ENCODE measurements at places on chromosomes 1 and 21. TPM values are rescaled to one million over a fixed set of nuclear protein-coding genes. Genes with fewer than 3 reads are reported as not detected.

Gene LENEP
- total RNA-seq: not detected

Gene CYP4Z1
- total RNA-seq: 0.27 TPM

Gene BRDT
- not detected for total RNA-seq

Gene TESK2
- 4.3 TPM for total RNA-seq

Gene BGLAP
- total RNA-seq: 4.3 TPM

Gene HIPK1
- 49.8 TPM for total RNA-seq

Gene PDC
- total RNA-seq: not detected

Gene PODN
- 67.6 TPM for total RNA-seq

- no peak overlapping the region for H3K27ac ChIP-seq
- no peak for DNase-seq
- H3K4me3 ChIP-seq: no peak overlapping the region
These were observed 194.3 kb upstream of the GREM2 start for GRCh38 chr1:240806200-240806745.

GRCh38 chr1:36771660-36772284 is 262.5 kb downstream of the GRIK3 start:
- no peak overlapping the region for H3K27ac ChIP-seq
- no peaks in the 10 kb centered on the region for H3K4me1 ChIP-seq
- peak; percentile 50 for DNase-seq
- H3K36me3 ChIP-seq: no peaks in the 10 kb centered on the region
- peaks cover 74% of the 10 kb centered on the region for H3K27me3 ChIP-seq

DNA sequence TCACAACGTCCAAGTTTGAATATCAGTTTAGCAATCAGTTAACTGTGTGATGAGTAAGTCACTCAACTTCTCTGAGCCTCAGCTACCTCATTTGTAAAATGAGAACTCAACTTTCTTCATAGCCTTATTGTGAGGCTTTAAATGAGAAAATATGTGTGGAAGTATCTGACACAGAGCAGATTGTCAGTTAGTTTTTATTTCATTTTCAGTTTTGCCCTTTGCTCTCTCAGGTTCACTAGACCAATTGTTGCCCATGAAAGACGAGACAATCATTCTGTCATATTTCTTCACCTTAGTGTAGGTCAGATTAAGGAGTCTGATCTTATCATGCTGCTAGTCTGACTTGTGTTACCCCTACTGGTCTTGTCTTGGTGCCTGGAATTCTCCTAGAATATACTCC is 232.8 kb upstream of the PTBP2 start:
- peaks cover 32% of the 10 kb centered on the region for H3K4me1 ChIP-seq
- no peak for DNase-seq
- no peak overlapping the region for H3K27ac ChIP-seq
- no peak overlapping the region for H3K4me3 ChIP-seq
- no peaks in the 10 kb centered on the region for H3K36me3 ChIP-seq
- H3K27me3 ChIP-seq: no peaks in the 10 kb centered on the region

DNA sequence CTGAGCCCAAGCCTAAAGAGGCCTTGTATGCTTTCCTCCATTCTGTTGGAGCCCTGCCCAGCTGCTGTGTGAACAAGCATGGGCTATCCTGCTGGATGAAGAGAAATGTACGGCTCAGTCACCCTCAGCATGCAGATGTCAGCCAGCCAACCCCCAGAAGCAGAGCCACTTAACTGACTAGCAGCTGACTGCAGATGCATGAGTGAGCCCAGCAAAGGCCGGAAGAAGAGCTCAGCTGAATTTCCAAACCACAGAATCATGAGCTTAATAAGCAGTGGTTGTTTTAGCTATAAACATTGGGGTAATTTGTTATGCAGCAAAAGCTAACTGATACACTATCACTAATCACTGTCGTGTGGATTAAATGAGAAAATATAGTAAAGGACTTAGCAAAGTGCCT is 39.0 kb downstream of the FOXO6 start:
- H3K27ac ChIP-seq: no peak overlapping the region
- no peak overlapping the region for H3K4me3 ChIP-seq
- H3K27me3 ChIP-seq: no peaks in the 10 kb centered on the region
- peaks cover 14% of the 10 kb centered on the region for H3K4me1 ChIP-seq

DNA sequence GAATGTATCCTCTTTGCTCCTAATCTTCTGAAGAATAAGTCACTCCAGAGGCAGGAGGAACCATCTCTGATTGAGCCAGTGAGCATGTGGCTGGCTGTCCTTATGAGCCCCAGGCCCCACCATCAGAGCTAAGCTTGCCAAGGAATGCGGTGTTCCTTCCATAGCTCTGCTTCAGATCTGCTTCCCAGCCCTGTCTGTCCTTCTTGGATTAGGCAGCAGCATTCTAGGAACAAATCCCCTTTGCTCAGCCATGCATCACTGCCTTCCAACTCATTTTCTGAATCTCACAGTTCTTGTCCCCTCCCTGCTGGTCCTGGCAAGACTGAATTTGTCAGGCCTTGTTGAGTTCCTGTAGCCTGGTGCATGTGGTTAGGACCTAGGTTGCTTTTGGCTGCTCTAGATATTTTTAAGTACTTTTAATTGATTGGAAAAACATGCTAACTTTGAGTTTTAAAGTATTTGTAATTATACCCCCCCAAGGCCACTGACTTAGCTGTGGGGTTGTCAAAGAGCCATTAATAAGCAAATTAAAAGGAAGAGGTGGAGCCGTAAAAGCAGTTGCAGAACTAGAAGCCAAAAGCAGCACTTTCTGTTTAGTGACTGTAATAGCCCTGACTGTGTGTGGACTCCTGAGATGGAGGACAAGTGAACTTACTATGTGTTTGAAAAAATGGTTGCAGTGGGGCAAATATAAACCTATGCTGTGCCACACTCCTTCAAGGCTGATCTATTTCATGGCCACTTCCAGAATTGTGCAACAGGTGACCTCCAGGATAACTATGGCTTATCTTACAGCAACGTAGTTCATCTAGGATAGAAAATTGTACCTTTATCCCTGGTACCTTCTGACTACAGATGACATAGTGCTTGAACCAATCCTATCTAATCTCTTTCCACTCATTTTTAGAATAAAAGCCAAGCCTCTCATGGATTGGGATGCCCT is 61.3 kb upstream of the BACH1 start:
- no peak for DNase-seq
- H3K4me1 ChIP-seq: peaks cover 39% of the 10 kb centered on the region
- peak overlapping the region; percentile 70 for H3K27ac ChIP-seq
- H3K36me3 ChIP-seq: no peaks in the 10 kb centered on the region
- H3K4me3 ChIP-seq: no peak overlapping the region

DNA sequence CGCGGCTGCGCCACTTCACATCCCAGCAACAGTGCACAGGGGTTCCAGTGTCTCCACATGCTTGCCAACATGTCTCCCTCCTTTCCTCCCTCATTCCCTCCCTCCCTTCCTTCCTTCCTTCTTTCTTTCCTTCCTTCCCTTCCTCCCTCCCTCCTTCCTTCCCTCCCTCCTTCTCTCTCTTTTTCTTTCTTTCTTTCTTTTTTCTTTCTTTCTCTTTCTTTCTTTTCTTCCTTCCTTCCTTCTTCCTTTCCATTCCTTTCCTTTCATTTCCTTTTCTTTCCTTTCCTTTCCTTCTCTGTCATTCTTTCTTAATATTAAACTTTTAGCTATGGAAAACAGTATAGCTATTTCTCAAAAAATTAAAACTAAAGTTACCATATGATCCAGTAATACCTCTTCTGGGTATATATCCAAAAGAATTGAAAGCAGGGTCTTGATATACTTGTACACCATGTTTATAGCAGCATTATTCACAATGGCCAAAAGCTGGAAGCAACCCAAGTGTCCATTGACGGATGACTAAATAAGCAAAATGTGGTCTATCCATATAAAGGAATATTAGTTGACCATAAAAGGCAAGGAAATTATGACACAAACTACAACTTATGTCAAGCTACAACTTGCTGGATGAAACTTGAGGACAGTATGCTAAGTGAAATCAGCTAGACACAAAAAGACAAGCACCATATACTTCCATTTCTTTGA is 55.0 kb upstream of the TLR5 start:
- no peaks in the 10 kb centered on the region for H3K36me3 ChIP-seq
- no peak overlapping the region for H3K4me3 ChIP-seq
- H3K27me3 ChIP-seq: no peaks in the 10 kb centered on the region
- H3K4me1 ChIP-seq: no peaks in the 10 kb centered on the region

DNA sequence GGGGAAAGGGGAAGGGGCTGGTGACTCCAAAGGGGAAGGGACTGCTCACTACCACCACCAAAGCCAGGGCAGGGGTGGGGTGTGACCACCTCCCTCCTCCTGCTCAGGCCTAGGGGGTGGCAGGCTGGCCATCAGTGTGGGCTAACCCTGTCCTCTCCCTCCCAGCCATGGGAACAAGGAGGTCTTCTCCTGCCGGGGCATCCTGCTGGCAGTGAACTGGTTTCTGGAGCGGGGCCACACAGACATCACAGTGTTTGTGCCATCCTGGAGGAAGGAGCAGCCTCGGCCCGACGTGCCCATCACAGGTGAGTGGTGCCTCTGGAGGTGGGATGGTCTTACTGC is 5.7 kb downstream of the ZC3H12A start:
- H3K27ac ChIP-seq: peak overlapping the region; percentile 94
- peaks cover 60% of the 10 kb centered on the region for H3K4me1 ChIP-seq
- no peaks in the 10 kb centered on the region for H3K27me3 ChIP-seq
- H3K4me3 ChIP-seq: peak overlapping the region; percentile 35
- DNase-seq: no peak

- no peaks in the 10 kb centered on the region for H3K4me1 ChIP-seq
- H3K4me3 ChIP-seq: no peak overlapping the region
- no peak overlapping the region for H3K27ac ChIP-seq
- H3K36me3 ChIP-seq: peaks cover 11% of the 10 kb centered on the region
- no peak for DNase-seq
- H3K27me3 ChIP-seq: no peaks in the 10 kb centered on the region
These were observed 14.2 kb downstream of the WDR4 start for GRCh38 chr21:42864815-42865775.

- peaks cover 17% of the 10 kb centered on the region for H3K27me3 ChIP-seq
- H3K36me3 ChIP-seq: no peaks in the 10 kb centered on the region
- no peak overlapping the region for H3K27ac ChIP-seq
- peaks cover 16% of the 10 kb centered on the region for H3K4me1 ChIP-seq
- DNase-seq: no peak
- H3K4me3 ChIP-seq: no peak overlapping the region
These were observed 19.7 kb downstream of the RNF220 start for GRCh38 chr1:44424747-44425146.

DNA sequence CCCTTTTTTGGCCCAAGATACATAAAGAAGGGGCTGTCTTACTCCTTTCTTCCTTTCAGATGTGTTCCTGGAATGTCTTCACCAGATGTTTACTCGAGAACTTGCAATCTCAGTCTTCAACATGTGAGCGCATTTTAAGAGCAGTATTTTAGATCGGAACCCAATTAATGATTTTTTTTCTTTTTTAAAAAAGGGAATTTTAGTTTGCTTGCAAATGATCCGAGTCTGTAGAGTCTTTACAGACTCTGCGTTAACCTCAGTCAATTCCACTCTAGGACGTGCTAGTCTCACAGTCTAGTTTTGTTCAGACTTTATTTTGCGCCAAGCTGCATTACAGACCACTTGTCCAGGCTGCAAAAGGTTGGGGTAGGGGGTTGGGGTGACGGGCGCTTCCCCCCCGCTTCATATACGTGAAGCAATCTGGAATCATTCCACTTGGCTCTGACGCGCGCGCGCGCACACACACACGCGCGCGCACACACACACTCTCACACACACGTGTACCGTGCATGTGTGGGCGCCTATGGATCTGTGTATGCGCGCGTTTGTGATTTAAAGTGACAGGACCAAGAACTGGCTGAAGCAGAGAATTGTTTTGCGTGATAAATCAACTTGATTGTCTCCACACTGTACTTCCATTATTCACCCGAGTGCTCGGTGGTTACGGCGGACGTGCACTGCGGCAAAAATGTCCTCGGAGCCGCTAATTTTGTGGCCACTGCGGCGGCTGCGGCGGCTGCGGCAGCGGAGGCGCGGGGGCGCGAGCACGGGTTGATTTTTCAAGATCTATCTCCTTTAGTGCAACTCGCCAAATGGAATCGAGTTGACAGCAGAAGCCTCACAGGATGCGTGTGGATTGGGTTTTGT is 25.6 kb upstream of the NFIA start:
- peak; percentile 81 for DNase-seq
- H3K27me3 ChIP-seq: no peaks in the 10 kb centered on the region
- peak overlapping the region; percentile 99 for H3K27ac ChIP-seq
- peaks cover 56% of the 10 kb centered on the region for H3K4me1 ChIP-seq

GRCh38 chr1:209370241-209370995 is 213.1 kb upstream of the CAMK1G start:
- no peak for DNase-seq
- peaks cover 17% of the 10 kb centered on the region for H3K4me1 ChIP-seq

DNA sequence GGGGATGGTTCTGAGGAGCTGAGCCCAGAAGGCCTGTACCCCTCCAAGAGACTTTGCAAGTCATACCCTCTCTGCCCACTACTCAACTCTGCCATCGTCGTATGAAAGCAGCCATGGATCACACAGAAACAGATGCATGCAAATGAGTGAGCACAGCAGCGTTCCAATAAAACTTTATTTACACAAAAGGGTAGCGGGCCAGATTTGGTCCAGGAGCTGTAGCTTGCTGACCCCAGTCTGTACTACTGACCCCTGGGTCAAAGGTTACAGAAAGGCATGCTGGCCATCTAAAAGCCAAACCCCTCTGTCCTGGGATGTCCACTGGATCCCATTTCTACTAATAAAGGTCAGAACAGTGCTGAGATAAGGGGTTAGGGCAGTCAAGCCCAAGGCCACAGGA is 8.8 kb upstream of the AGTRAP start:
- no peaks in the 10 kb centered on the region for H3K27me3 ChIP-seq
- DNase-seq: no peak
- H3K4me3 ChIP-seq: no peak overlapping the region
- H3K4me1 ChIP-seq: peaks cover 25% of the 10 kb centered on the region
- H3K27ac ChIP-seq: no peak overlapping the region

- DNase-seq: no peak
- no peaks in the 10 kb centered on the region for H3K4me1 ChIP-seq
- no peak overlapping the region for H3K4me3 ChIP-seq
- H3K27ac ChIP-seq: peak overlapping the region; percentile 69
- H3K36me3 ChIP-seq: no peaks in the 10 kb centered on the region
These were observed 28.9 kb upstream of the H3-3A start for GRCh38 chr1:226033582-226033981.

DNA sequence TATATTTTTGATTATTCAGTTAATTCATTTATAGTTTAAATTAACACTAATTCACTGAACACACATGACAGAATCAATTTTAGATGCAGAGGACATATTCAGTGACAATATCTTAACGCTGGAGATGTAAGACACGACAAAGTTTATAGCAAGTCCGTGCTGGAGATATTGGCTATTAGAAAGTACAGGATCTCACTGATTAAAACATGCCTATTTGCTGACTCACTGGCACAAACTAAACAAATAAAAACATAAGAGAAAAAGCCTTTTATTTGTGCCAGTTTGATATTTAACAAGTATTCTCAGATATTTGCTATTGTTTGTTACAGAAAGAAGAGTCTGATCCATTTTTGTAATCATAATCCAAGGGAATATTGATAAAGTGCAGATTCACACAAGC is 1122.9 kb upstream of the B3GALT2 start:
- H3K36me3 ChIP-seq: no peaks in the 10 kb centered on the region
- no peak for DNase-seq
- no peaks in the 10 kb centered on the region for H3K4me1 ChIP-seq
- H3K4me3 ChIP-seq: no peak overlapping the region

GRCh38 chr21:15741510-15741909 is 11.7 kb downstream of the USP25 start:
- peaks cover 37% of the 10 kb centered on the region for H3K4me1 ChIP-seq
- H3K36me3 ChIP-seq: no peaks in the 10 kb centered on the region

Measured in sigmoid colon (tissue), 7 donors.